ENCODE measurements at places on chromosomes 2 and 18. TPM values are rescaled to one million over a fixed set of nuclear protein-coding genes. Genes with fewer than 3 reads are reported as not detected.

DNA sequence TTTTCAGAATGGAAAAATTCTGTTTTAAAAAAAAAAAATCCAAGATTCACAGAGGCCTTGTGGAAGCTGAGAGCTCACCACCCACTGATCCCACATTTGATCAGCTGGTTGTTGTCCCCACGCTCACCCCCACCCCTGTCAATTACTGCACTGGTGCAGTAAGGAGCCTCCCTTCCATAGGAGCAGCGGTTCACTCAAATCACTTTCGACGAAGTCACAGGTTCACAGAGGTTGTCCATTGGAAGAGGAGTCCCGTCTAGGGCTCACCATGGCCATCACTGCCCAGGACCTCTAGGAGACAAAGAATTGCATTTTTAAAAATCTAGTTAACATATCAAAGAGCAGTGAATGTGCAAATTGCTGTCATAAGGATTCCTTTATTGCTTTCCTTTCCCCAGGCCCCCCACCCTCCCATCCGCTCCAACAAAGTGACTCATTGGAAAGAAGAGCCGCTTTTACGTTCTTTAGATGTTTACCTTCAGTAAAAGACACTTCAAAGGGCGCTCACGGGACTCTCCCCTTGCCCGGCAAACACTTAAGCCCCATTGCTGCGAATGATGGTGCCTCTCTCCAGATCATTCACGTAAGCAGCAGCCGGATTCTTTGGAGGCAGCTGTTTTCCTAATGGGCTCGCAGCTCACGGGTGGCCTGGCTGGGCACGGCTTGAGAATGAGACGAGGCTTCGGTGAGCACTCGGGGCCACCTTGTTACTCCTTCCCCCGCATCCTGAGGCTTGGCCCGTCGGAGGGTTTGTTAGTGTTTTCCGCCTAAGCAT, 165.5 kb upstream of the SALL3 start:
- DNase-seq = no peak

GRCh38 chr2:234714711-234715110, 217.8 kb upstream of the ARL4C start:
- DNase-seq = no peak

GRCh38 chr2:8659735-8660492, 21.9 kb upstream of the ID2 start:
- no peak for DNase-seq

DNA sequence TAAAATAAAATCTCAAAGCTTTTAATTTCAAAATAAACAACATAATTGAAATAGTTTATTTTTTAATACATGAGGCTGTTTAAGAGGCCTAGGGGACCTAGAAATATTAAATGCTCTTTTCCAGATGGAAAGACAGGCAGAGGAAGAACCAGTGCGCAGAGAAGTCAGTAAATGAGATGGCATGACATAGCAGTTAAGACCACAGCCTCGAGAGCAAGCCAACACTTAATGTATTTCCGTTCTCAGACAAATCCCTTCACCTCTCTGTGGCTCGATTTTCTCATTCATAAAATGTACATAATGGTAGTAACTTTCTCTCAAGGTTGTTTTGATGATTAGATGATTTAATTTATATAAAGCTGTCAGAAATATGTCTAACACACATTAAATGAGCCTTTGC, 405.1 kb upstream of the CWC22 start:
- no peak for DNase-seq

DNA sequence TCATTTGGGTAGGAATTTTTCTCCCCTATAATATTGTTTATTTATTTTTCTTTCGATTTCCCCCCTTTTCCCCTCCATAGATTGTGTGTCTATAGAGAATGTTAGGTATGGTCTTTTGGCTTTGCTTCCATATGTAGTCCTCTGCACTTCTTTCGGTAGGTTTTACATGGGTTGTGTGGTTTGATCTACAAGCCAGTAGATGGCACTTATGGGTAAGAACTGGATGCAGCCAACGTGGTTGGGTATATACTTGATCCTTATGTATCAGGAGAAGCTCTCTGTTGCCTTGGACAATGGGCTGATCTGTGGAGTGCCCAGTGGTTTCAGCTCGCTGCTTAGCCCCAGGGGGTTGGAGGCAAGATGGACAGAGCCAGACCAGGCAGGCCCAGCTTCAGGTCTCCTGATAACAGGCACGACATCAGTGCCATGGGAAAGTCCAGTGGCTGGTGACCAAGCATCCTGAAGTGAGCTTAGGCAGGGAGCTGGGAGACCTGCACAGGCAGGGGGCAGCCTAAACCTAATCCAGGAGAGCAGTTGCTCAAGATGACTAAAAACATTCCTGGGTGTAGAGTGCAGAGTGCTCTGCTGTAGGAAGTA, 488.3 kb downstream of the CCDC85A start:
- no peak for DNase-seq

Gene SCG2
- total RNA-seq = 3.2 TPM

Gene TEX261
- 26.7 TPM for total RNA-seq
